ENCODE measurements at places on chromosomes 12 and 14. TPM values are rescaled to one million over a fixed set of nuclear protein-coding genes. Genes with fewer than 3 reads are reported as not detected.

Gene PTPRR
- polyA plus RNA-seq: 0.18 TPM

Gene COA8
- polyA plus RNA-seq: 29.3 TPM

Gene WNT1
- not detected for polyA plus RNA-seq

Gene PFKM
- polyA plus RNA-seq: 81.3 TPM

Gene PLCZ1
- polyA plus RNA-seq: 1.6 TPM

Gene NUP107
- 53.9 TPM for polyA plus RNA-seq

Gene PLEK2
- polyA plus RNA-seq: 7.1 TPM

Gene SSTR1
- polyA plus RNA-seq: 1.9 TPM

Gene ASPG
- polyA plus RNA-seq: 27.2 TPM

Gene PTCSC3
- 2.6 TPM for polyA plus RNA-seq

Gene MDGA2
- 0.16 TPM for polyA plus RNA-seq

Gene FAM186B
- 2.5 TPM for polyA plus RNA-seq
